ENCODE measurements at places on chromosomes 3 and 15.
A peak's percentile ranks its signal among the peaks of the same experiment; 100 is the strongest.

- DNase-seq, result no peak
Measured at GRCh38 chr15:75061272-75061671, 37.9 kb downstream of the PPCDC start.

DNA sequence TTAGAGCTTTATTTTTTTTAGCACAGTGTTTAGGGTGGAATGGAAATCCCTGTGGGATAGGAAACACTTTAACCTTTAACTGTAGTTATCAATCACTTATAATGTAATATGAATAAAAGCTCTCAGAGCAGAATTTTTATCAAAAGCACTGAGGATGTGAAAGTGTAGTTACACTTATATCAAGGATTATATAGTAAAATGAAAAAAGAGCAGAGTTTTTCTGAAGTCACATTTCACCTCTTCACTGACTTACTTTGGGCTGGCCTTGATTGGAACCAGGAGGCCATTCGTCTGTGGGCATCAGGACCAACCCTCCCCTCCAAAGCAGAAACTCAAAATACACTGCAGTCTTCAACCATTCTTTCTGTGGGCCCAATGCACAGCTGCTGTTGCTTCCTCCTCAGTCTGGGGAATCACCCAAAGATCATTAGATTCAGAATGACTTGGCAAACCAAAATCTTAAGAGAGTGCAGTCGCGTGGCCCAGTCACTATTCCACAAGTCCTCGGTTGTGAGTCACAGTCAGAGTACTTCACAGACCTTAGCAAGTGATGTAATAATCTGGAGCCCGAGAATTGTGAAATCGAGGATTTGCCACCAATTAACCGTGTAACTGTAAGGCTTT is 132.6 kb upstream of the COL8A1 start:
- peak; percentile 8 for DNase-seq

- no peak for DNase-seq
Measured at GRCh38 chr3:143321058-143321769, 201.6 kb downstream of the CHST2 start.

- DNase-seq, result no peak
Measured at GRCh38 chr3:154188846-154189245, 67.7 kb downstream of the ARHGEF26 start.

DNA sequence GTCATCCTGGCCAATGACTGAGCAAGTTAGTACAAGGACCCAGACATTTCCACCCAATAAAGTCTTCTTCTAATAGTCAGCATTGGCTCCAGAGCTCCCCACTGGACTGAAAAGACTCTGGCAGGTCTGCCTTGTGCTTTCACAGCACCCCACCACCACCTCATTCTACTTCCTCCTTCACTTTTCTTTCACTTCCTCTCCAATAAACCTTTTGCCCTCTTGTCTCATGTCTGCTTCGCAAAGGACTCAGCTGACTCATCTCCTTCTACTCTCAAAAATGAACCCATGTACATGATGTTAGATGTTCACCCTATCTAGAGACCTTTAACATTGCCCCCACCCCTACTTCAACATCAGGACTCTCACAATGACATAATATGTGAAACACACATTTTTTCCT is 181.0 kb upstream of the PPP2R3A start:
- DNase-seq, result no peak

- DNase-seq, result no peak
Measured at GRCh38 chr3:150519026-150519425, 27.3 kb downstream of the SERP1 start.

- no peak for DNase-seq
Measured at GRCh38 chr15:60022379-60022741, 18.2 kb downstream of the FOXB1 start.

DNA sequence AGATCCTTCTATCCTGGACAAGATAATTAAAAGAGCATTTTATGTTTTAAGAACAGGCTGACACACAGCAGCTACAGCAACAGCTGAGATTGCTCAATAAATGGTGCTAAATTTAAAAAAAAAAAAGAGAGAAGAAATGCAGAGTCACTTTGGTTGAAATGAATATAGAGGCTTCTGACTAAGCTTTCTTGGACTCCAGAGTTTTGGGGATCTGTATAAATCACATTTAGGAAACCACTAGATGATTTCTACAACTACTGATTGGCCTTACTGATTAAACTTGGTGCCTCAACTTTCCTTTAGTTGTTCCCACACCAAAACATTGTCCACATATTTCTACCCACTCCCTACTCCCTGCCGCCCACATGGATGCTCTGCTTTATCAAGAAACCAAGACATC is 132.9 kb upstream of the ZBTB20 start:
- DNase-seq, result no peak

Data from stimulated activated naive CD8-positive, alpha-beta T cell treated with anti-CD3 and anti-CD28 coated beads, Interleukin-15, amount 100 ng/mL, for 72 hours (primary cell).